Heart right ventricle (tissue), 16 donors: ENCODE measurements at places on chromosomes 3 and 15. TPM values are rescaled to one million over a fixed set of nuclear protein-coding genes. Genes with fewer than 3 reads are reported as not detected.

The C2CD4B gene
- 4.0 TPM for total RNA-seq

The MUC20 gene
- 1.4 TPM for total RNA-seq

The ZNF860 gene
- 0.07 TPM for total RNA-seq

The AADACL2 gene
- total RNA-seq: not detected

The AMT gene
- 34.3 TPM for total RNA-seq

The SEMA3G gene
- total RNA-seq: 17.2 TPM

The PLSCR5 gene
- not detected for total RNA-seq

The EXOG gene
- 15.5 TPM for total RNA-seq

The ARRDC4 gene
- 21.5 TPM for total RNA-seq

The ZNF385D gene
- total RNA-seq: 8.2 TPM

The CMTM8 gene
- total RNA-seq: 2.1 TPM

The TMCO5A gene
- total RNA-seq: not detected

The CPN2 gene
- 1.5 TPM for total RNA-seq

The PML gene
- 17.9 TPM for total RNA-seq

The RBP2 gene
- not detected for total RNA-seq

The BCHE gene
- total RNA-seq: 1.2 TPM

The STRC gene
- 0.20 TPM for total RNA-seq

The AP3B2 gene
- 0.34 TPM for total RNA-seq

The EFCAB12 gene
- total RNA-seq: not detected

The UBE2E1 gene
- total RNA-seq: 60.8 TPM

The CP gene
- 4.8 TPM for total RNA-seq

The GADL1 gene
- total RNA-seq: 1.6 TPM

The OGG1 gene
- total RNA-seq: 10.8 TPM

The CCDC13 gene
- not detected for total RNA-seq

The CLDN16 gene
- not detected for total RNA-seq

The NR1I2 gene
- total RNA-seq: not detected

The LARP6 gene
- total RNA-seq: 26.2 TPM

The ITGA11 gene
- total RNA-seq: 17.9 TPM
